ENCODE measurements at places on chromosomes 2 and 18.
A peak's percentile ranks its signal among the peaks of the same experiment; 100 is the strongest.

- no peak for DNase-seq
Observed at GRCh38 chr18:44828080-44828479, 147.4 kb downstream of the SETBP1 start.

DNA sequence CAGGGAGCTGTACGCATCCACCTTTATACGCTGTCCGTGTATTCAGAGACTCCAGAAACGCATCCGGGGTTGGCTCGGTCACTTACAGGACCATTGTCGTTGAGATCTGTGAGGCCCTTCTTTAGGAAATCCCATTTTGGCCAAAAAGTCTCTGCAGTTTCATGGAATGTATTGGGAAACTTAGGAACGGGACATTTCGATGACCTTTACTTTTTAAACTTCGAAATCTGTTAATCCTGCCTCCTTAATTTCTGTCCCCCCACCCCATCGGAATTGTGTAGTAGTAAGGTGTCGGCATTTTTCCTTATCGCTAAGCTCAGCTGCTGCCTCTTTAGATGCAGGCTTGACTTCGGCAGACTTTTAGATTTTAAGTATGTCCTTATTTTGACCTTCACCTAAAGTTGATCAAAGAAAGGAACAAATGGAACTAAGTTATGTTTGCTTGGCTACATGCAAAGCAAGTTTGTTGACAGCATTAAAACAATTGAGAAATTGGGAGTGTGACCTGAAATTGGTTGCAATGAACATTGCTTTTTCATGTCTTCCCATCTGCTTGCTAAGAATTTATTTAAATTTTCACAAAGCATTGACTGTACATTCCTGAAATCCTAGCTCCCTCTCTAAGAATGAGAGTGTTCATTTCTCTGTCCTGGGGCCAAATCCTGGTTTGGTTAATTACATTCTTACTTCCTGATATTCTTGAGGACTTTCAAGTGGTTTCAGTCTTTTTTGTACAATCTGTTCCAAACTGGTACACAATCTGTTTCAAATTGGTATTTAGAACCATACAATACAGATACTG lies 884 bp upstream of the RAPH1 start:
- no peak for DNase-seq

DNA sequence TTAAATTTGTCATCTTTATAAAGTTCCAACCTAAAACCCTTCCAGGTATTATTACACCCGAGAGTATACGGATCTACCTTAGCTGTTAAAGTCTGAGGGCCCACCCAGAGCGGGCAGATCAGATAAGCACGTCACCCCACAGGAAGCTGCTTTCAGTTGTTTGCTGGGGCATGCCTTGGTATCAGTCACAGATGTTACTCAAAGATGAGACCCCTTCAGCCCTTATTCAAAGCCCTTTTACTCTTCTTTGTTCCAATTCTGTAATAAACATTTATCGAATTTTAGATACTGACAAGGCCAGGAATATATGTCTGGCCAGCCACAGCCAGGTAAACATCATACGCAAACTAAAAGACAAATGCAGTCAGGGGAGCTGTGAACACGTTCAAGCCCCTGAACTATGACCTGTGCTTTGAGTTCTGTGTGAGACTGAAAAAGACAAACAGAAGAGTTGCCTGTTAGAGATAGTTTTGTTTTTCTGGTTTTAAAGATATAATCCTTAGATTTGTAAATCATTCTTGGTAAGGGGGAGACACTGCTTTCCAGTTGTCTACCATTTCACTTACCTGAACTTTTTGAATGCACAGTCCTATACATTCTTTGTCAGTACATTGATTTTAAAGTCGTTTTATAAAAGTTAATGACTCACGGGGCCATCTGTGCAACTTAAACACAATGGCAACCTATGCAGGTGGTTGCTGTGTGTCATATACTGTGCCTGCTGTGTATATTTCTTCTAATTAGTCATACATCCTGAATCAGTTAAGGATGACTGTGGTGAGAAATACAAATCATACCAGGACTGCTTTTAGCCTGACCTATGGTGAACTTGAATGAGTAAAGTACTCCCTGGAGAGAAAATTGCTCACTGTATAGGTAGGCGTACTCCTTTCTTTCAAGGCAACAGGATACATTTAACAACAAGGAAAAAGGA lies 100.5 kb upstream of the ITPRID2 start:
- peak; percentile 3 for DNase-seq

DNA sequence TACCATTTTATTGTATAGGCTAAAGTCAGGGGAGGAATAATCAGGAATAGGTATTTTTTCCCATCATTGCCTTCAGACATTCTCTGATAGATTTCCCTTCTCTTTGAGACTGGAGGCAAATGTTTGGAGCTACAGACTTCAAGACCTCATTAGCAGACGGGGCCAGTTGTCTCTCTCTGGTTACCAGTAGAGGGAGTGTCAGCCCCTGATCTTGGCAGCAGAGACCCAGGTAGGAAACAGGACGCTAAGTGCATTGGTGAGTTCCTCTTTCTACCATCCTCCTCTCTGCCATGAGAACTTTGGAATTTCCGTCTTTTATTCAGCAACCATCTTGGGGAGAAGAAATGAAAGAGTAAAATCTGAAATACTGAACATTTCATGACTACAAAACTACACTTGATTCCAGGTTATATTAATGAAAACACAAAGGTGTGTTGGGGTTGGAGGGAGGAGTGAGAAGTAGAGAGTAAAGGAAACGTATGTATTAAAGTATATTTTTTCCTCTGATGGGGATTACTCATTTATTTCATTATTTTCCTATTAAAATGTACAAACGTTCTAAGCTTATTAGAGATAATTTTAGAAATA lies 186.2 kb upstream of the GCFC2 start:
- DNase-seq, result no peak

- DNase-seq, result no peak
Observed at GRCh38 chr2:22382479-22383169, 1002.4 kb upstream of the KLHL29 start.

GRCh38 chr2:134250840-134251461 lies 2.9 kb upstream of the MGAT5 start:
- DNase-seq, result no peak

- no peak for DNase-seq
Observed at GRCh38 chr2:137339051-137339450, 573.7 kb downstream of the THSD7B start.

GRCh38 chr2:169452080-169452479 lies 27.2 kb upstream of the BBS5 start:
- no peak for DNase-seq

DNA sequence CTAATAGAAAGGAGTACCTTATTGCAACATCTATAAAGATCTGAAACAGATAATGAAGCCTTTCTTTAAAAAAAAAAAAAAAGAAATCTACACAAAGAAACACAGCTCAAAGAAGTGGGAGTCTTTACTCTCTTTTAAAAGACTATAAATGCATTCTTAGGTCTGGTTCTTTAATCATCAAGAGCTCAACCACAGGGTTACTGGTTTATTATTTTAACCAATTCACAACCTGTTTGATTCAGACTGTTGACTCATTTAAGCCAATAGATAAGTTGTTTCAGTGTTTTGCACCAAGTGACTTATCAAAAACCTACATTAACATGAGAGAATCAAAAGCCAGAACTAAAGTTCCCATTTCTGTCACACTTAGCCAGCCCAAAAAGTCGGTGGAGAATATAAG lies 93.1 kb downstream of the TCF4 start:
- DNase-seq, result no peak

DNA sequence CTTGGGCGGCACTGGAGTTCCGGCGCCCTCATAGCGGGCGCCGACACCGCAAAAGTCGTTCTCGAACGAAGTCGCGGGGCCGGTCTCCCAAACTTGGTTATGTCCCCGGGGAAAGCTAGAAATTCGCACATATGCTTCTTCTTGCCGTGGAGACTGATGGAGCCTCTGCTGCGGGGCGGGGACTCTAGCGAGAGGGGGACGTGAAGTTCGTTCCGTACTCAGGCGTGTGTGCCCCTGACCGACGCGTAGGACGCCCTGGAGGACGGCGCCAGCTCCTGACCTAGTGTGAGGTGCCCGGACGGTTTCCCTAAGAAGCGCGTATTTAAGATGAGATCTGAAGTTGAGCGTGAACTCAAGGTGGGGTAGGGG lies 465 bp downstream of the RBM44 start:
- DNase-seq, result no peak

GRCh38 chr2:65791404-65791975 lies 359.1 kb upstream of the SPRED2 start:
- no peak for DNase-seq

DNA sequence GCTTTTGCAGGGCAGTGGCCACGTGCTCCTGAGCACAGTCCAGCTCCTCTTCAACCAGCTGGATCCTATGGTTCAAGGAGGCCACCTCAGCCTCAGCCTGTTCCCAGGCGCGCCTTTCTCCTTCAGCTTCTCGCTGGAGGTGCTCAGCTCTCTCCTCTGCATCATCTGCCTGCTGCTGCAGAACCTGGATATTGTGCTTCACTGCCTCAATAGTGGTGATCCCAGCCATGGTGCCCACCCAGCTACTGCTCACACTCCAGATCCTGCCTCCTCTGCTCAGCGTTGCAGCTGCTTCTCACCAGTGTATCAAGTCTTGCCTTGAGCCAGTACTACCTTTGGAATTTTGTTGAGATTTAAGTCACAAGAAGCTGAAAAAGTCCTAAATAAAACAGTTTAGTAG lies 67.9 kb downstream of the ASXL2 start:
- no peak for DNase-seq
